ENCODE measurements at places on chromosomes 12 and 14. TPM values are rescaled to one million over a fixed set of nuclear protein-coding genes. Genes with fewer than 3 reads are reported as not detected.

DNA sequence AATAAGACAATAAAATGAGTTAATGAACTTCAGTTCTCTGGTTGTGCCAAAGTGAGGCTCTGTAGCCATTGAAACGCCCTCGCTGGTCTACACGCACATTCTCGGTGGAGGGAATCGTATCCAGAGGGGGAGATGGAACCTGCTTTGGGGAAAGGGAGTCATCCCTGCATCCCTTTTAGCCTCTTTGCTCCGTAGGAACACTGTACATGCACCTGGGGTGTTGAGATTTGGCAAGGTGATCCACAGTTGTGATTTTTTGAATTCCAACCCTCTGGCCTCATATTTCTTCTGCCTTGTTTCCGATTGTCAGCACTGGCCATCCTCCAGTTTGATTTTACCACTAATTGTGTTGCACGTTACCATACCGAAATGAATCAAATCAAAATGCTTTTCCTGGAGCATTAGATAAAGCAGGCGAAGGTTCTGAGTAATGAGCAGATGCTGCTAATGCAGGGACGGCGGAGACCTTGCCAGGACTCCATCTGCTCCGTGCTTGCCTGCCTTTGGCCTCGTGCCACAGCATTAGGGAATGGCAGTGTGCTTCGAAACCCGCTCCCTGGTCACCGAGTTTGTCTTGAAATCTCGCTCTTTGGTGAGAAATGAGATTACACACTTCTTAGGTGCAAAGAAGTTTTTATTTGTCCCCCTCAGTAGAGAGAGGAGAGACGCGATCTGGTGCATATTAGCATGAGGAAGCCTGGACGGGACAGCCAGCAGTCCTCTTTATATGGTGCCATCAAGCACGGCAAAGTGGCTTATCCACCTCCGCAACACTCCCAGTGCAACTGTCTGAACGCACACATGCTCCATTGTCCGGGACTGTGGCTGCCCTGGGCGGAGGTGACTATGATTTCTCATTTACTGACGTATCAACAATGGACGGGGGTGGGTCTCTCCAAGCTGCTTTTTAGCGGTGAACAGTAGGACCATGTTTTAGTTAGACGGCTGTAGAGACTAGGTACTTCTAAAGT, 59.1 kb downstream of the FBXW8 start:
- DNase-seq = no peak

GRCh38 chr14:99880651-99881420, 87.6 kb downstream of the EML1 start:
- DNase-seq = no peak

- DNase-seq = no peak
These were observed 75.9 kb downstream of the NINJ2 start for GRCh38 chr12:587132-588023.

GRCh38 chr14:91692075-91692474, 39.8 kb downstream of the CATSPERB start:
- no peak for DNase-seq

DNA sequence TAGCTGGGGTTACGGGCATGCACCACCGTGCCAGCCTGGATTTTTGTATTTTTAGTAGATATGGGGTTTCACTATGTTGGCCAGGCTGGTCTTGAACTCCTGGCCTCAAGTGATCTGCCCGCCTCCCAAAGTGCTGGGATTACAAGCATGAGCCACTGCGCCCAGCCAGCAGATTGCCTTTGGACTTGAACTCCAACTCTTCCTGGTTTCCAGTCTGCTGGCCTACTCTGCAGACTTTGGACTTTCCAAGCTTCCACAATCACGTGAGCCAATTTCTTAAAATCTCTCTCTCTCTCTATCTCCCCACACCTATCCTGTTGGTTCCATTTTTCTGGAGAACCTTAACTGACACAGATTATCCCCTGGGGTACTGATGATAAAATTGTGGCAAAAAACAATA, 55.0 kb downstream of the EMP1 start:
- no peak for DNase-seq

The METTL17 gene
- 93.7 TPM for total RNA-seq
